Suprapubic skin (tissue), 4 donors: ENCODE measurements at places on chromosomes 16 and 17.

DNA sequence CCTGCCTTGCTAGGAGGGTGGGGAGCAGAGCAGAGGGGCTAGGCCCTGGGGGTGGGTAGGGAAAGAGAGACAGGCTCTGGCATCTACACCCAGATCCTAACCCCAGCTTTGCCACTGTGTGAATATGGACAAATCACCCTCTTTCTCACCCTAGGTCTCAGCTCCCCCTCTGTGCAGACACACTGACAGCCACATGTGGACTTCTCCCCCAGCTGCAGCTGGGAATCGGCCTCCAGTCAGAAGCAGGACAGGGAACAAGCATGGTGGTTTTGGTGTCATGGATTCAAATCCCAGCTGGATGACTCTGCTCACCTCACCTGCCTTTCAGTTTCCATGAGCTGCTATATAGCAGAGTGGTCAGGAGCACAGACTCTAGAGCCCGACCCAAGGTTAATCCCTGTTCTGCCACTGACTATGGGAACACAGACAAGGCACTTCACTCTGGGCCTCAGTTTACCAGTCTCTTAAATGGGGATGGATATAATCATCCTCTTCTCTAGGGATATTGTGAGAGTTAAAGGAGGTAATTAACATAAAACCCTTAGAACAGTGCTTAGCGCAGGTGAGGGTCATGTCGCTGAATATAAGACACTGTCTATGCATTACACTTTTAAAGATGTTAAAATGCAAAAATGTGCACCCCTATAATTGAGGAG is 26.2 kb upstream of the MAP3K14 start:
- DNase-seq, result peak; percentile 23

DNA sequence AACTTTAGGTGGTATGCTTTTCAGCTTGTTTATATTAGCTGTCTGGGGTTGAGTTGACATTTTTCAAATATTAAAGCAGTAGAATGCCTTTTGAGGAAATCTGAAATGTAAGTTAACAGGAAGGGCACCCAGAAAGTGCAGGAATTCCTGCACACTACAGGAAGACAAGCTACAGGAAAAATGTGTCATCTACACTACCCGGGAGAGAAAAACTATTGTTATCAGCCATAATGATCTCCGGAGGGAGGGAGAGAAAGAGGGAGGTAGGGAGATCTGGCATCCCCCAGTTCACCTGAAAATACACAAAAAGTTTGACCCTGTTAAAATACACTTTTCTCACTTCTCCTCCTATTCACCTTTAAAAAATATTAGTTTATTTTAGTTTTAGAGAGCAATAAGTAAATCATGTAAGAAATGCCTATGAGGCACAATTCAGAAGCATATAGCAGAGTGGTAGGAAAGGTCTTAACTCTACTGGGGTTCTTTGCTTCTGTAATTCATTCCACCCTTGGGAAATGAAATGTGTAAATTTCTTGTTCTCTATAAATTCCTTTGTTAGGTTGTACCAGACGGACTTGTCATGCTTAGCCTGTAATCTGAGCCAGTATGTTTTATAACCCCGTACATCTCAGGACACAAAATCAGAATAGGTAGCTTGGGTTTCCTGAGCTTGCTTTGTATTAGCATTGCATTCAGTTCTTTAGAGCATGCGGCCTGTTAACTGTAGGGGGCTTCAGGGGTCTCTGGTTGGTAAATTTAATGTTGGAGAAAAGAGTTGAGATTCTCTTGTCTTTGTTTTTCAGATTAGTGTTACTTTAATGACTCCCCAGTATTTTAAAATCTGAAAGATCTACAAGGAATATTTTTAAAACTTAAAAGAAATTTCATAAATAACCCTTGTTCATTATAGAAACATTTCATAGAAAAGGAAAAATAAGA is 3.3 kb downstream of the MAP2K6 start:
- DNase-seq, result no peak

- no peak for DNase-seq
Measured at GRCh38 chr16:9053006-9053601, 38.3 kb upstream of the HAPSTR1 start.

DNA sequence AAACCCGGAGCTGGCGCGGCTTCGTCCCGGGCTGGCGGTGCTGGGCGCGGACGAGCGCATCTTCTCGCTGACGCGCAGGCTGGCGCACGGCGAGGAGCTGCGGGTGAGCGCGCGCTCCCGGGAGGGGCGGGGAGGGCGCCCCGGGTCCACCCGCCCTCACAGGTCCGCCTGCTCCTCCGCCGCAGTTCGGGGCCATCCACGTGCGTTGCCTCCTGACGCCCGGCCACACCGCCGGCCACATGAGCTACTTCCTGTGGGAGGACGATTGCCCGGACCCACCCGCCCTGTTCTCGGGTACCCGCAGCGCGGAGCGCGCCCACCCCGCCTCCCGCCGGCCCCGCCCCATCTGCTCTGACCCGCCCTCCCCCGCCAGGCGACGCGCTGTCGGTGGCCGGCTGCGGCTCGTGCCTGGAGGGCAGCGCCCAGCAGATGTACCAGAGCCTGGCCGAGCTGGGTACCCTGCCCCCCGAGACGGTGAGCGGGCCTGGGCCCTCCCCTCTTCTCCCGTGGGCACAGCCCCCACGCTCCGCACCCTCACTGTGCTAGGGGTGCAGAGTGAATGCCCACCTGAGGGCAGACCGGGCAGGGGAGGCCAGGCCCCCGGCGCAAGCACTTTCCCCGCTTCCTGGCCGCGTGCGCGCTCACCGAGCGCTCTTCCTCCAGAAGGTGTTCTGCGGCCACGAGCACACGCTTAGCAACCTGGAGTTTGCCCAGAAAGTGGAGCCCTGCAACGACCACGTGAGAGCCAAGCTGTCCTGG is 1.4 kb downstream of the HAGHL start:
- no peak for DNase-seq

GRCh38 chr17:1227917-1228780 is 42.1 kb upstream of the BHLHA9 start:
- no peak for DNase-seq

DNA sequence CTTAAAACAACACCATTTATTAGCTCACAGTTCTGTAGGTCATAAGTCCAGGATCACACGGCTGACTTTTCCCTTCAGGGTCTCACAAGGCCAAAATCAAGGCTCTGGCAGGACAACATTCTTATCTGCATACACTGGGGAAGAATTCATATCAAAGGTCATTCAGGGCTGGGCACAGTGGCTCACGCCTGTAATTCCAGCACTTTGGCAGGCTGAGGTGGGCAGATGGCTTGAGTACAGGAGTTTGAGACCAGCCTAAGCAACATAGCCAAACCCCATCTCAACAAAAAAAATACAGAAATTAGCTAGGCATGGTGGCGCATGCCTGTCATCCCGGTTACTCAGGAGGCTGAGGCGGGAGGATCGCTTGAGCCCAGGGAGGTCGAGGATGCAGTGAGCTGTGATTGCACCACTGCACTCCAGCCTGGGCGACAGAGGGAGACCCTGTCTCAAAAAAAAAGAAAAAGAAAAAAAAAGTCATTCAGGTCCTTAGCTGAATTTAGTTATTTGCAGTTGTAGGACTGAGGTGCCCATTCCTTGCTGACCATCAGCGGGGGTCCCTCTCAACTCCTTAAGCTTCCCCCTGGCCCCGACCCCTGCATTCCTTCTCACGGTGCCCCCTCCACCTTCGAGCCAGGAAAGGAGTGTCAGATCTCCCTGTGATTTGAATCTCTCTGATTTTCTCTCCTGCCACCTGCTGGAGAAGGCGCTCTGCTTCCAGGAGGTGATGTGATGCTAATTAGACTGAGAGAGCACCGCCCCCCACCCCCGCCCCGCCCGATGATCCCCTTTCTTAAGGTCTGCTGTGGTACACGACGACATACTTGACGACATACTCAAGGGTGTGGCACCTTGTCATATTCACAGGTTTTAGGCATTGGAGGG is 91.8 kb upstream of the CLEC18A start:
- DNase-seq, result no peak

DNA sequence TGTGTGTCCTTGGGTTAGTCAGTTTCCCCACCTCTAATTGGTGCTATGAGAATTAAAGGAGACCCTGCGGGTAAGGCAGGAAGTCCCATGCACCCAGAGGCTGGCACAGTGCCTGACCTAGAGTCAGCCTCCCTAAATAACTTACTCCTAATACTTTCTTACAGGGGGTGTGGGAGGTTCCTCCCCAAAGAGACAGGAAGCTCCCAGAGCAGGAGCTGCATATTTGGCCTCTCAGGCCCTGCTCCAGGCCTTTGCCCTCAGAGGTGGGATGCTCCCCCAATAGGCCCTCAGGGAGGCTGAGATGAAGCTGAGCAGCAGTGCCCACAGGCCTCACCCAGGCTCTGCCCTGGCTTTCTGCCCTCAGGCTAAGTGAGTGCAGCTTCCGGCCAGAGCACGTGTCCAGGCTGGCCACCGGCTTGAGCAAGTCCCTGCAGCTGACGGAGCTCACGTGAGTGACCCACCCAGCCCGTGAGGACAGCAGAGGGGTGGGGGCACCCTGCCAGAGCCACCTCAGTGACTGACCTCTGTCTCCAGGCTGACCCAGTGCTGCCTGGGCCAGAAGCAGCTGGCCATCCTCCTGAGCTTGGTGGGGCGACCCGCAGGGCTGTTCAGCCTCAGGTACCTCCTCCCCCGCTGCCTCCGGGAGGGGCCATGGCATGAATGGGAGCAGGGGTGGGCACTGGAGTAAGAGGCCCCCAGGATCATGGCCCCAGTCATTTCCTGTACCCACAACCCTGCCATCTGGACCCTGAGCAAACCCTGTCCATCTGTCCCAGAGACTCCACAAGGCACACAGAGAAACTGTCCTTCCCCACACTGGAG is 31.1 kb upstream of the CPNE2 start:
- DNase-seq, result peak; percentile 89

- DNase-seq, result no peak
Measured at GRCh38 chr17:65362826-65363225, 198.6 kb downstream of the AXIN2 start.

GRCh38 chr17:72878975-72879660 is 213.4 kb downstream of the SLC39A11 start:
- no peak for DNase-seq

GRCh38 chr16:12802661-12803060 is 1.0 kb downstream of the CPPED1 start:
- DNase-seq, result no peak

DNA sequence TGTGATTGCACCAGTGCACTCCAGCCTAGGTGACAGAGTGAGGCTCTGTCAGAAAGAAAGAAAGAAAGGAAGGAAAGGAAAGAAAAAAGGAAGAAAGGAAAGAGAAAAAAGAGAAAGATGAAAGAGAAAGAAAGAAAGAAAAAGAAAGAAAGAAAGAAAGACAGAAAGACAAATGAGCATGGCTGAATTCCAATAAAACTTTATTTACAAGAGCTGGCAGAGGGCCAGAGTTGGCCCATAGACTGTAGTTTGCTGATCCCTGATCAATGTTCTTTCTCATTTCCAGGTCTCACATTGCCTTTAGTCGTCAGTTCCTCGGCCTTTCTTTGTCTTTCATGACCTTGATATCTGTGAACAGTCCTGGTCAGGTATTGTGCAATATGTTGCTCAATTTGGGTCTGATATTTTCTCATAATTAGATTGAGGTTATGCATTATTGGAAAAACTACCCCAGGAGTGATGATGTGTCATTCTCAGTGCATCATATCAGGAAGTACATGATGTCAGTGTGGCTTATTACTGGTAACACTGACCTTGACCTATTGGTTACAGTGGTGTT is 68.5 kb upstream of the MED9 start:
- no peak for DNase-seq

DNA sequence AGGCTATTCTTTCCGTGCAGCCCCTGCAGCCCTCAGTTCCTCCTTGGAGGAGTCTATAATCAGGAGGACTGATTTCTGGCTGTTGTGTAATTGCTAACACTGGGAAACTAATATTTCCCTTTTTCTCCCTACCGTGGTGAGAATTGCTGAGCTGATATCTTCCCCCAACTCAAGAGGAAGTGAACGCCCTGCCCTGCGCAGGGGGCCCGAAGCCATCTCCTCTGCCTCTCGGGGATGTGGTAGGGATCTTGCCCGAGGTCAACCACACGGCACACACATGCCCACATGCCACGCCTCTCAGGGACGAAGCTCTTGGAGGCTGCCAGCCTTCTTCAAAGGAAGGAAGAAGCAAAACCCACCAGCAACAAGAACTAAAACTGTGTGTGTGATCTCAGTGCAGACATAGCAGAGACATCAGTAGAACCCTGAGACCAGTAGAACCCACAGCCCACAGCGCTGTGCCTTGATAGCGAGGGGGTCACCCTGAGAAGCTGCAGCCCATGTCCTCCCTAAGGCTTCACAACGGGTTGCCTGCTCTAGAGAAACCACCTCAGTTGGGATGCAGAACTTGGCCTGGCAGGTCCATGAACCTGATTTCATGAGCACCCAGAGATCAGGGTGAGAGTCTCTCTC is 8.9 kb upstream of the ULK2 start:
- no peak for DNase-seq

DNA sequence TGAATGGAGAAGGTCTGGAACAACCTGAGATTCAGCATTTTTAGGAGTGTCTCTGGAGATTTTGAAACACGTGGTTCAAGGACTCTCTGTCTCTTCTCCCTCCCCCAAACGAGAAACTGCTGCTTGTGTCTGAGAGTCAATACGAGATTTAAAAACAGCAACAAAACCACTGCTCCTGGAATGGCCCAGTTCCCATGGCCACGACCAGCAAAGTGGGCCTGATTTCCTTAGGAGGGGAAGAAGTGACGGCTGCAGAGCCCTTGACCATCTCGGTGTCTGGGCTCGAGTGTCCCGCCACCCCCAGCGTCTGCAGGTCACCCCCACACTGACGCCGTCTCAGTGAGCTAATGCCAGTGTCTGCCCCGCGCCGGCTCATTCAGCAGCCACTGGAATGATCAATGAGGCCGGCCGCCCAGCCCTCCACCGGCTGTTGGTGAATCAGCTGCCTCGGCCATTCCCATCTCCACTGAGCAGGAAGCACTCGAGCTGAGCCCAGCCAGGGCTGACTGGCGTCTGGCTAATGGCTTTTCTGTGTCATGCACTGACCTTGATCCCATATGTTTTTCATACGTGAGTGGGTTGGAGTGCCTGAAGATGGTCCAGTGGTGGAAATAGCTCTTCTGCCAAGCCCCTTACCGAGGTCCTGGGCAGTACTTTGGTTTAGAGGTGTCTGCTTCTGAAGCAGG is 151.8 kb downstream of the PITPNC1 start:
- DNase-seq, result peak; percentile 80

DNA sequence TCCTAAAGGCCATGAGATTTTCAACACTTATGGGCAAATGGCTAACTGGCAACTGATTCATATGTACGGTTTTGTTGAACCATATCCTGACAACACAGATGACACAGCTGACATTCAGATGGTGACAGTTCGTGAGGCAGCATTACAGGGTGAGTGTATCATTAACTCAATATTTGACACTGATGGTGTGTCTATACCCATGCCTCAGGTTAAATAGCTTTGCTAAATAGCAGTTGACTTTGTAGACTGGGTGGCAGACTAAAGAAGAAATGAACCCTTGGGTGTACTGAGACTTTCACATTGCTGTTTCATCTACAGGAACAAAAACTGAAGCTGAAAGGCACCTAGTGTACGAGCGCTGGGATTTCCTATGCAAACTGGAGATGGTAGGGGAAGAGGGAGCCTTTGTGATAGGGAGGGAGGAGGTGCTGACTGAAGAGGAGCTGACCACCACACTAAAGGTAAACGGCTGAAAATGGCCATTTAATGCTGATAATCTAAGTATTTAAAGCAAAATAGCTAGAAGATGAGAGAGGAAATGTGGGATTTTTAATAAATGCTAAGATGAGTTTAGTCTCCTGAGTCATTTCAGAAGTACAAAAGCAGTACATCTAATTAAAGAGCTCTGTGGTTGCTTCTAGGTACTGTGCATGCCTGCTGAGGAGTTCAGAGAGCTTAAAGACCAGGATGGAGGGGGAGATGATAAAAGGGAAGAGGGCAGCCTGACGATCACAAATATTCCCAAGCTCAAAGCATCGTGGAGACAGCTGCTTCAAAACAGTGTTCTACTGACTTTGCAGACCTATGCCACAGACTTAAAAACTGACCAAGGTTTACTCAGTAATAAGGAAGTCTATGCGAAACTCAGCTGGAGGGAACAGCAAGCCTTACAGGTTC is 3.0 kb downstream of the SETD6 start:
- DNase-seq, result no peak
